ENCODE measurements at places on chromosomes 3 and 15.

GRCh38 chr15:69149163-69149562 is 11.3 kb upstream of the GLCE start:
- DNase-seq: no peak

DNA sequence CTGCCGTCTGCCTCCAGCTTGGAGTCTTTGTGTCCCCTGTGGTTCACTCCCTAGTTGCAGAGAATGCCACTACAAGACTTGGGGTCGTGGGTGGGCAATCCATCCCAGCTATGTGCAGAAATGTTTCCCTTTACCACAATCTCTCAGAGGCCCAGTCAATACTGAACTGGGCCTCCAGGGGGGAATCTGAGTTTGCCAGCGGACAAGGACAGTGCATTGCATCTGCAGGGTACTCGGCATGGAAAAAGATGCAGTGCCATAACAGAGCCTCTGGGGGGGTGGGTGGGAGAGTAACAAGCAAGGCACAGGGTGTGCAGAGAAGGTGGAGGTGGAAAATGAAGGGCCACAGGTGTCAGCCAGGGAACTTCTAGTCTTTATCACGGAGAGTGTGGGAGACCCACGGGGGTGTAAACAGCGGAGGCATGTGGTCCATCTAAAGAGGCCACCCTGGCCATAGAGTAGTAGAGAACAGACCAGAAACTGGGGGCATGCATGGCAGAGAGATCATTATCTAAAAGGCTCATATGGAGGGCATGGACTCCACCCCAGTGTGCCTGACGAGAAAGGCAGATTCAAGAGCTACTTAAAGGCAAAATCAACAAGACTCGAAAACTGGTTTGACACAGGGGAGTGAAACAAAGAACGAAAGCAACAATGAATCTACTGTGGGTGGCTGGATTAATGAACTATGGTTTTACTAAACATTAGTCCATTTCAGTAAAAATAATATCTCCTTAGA is 182.4 kb downstream of the ANXA2 start:
- DNase-seq: no peak

DNA sequence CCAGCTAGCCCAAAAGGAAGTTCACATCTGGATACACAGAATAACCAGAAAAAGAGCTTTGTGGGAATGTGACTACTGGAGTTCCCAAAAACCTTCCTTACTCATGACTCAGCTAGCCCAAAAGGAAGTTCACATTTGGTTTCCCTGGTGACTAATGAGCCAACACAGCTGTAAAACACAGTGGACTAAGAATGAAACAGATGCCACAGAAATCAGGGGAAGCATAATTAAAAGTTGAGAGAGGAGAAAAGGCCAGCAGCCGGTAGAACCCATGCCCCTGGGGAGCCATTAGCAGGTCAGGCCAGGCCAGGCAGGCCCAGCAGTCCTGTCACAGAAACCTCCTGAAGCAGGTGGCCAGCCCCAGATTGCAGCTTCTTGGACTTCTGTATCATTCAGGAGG is 130.3 kb downstream of the GHSR start:
- DNase-seq: no peak

- no peak for DNase-seq
These were observed 75.2 kb downstream of the CHSY1 start for GRCh38 chr15:101176625-101177024.

DNA sequence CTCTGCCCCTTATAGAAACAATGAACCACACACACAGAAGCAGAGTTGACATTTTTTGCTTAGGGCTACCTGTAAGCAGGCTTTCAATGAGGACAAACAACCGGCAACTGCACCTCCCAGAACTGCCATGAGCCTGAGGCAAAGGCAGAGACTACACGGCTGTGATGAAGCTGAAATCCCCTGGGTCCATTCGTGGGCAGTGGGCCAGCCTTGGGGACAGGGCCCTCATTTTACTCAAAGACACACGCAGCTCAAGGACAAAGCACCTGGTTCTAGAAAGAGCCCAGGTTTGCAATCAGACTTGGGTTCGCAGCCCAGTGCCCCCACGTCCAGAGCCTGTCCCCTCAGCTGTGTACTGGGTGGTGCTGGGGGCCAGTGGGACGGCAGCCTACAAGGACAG is 17.9 kb downstream of the FAM174B start:
- DNase-seq: no peak

GRCh38 chr3:99875929-99876841 is 58.5 kb downstream of the CMSS1 start:
- peak; percentile 38 for DNase-seq

GRCh38 chr15:59439576-59439975 is 1.6 kb downstream of the FAM81A start:
- DNase-seq: no peak

GRCh38 chr3:194994551-194994981 is 276.4 kb downstream of the XXYLT1 start:
- no peak for DNase-seq

- no peak for DNase-seq
These were observed 27.9 kb upstream of the PRR23E start for GRCh38 chr3:127165036-127165435.

- no peak for DNase-seq
These were observed 10.3 kb downstream of the MAGI1 start for GRCh38 chr3:66028457-66028856.

GRCh38 chr3:61975199-61975598 is 398.2 kb downstream of the FEZF2 start:
- DNase-seq: no peak

DNA sequence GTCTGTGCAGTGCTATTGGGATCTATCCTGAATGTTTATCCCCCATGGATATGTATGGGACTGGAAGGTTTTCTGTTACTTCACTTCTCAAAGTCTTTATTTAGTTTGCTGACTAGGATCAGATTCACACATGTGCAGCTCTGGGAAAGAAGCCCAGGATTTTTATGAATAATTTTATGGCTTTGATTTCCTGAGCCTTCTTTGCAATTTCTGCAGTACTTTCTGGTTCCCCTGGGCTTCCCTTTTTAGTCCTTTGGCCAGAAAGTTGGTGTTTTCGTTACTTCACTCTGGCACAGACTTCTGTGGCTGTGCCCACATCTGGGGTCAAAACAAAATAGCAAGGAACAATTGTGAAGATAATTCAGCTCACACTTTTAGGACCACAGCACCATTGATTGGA is 721.0 kb downstream of the OTOL1 start:
- DNase-seq: no peak

- DNase-seq: no peak
These were observed 48.5 kb downstream of the ZDHHC19 start for GRCh38 chr3:196162679-196163078.

DNA sequence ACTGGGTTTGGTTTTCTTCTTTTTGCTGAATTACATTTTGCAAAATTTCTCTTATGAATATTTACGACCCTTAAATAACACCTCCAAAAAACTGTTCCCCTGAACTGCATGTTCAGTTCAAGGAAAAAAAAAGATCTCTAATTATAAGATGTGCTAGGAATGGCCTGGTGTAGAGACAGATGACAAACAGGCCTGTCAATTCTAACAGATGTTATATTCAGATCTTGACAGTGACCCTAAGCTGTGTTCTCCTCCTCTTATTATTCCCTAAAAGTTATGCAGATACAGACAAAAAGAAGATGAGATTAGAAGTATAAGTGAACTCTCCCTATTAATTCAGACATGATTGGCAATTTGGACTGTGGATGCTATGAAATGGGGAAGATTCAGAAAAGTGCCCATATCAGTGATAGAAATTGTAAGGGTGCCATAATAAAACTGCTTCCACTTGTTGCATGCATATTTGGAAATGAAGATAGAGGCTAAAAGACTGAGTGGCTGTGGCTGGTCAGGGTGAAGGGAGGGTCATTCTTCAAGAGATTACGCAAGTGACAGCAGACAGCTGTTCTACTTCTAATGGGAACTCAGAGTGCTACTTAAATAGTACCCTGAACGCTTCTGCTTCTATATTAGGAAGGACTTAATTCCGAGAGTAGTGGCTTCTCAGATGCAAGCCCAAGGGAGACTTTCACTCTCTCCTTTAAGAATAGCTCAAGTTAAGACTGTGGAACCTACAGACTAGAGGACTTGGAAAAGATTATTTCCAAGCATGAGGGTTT is 75.5 kb downstream of the ADAMTS9 start:
- DNase-seq: no peak

DNA sequence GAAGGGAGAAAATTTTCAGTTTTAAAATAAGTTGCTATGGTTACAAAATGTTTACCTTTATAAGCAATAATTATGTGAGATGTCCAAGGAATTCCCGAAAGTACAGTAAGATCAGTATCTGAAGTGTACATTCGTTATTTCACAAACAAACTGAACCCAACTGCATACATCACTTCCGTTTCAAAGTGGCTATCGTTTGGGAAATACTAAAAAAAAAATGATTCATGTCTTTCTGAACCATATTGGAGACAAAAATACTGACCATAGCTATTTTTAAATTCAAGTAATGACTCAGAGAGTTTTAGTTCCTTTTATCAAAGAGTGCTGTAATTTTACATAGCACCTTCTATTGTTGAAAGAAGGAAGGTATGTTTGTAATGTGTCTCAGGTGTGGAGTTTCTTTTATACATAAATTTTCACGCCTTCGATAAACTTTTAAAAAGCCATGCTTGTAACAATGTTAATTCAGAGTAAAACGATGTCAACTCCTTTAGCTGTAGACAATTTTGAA is 8.0 kb upstream of the ANKRD28 start:
- no peak for DNase-seq

DNA sequence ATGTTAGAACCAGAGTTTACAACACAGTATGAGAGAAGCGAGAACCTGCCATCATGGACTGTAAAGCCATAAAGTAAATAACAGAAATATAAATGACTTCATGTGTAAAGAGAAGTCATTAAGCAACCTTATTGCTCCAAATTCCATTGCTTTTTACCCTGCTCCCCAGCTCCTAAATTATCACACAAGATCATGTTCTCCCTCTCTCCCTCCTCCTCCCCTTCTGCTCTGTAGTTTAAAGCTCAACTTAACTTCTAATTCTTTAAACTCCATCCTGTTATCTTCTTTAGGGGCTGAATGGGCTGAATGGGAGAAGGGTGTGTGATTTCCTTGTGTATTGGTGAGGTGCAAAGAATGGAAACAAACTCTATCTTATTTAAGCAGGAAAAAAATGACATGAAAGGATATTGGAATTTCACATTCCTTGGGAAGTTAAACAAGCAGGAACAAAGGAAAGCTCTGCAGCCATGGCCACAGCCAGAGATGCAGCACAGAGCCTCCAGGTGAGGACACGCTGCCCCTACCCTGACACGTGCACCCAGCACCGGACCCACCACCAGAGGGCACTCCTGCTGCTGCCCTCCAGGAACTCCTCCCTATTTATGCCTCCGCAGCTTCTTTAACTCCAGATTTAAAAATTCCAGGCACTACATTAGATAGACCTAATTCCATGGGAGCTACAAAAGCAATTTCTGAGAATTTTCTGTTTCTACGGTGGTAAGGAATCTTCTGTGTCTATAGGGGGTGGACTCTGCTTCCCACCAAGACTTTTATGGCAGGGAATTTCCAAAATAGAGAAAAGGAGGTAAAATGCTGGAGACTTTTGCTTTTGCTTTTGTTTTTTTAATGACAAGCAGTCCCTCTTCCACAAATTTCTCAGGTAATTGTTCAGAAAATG is 76.9 kb upstream of the ABI3BP start:
- DNase-seq: peak; percentile 60

GRCh38 chr15:23565395-23566070 is at the start of gene MKRN3:
MKRN3 (plus strand) TSS chr15:23565674; CDS start chr15:23565783, 109 bp downstream.
- DNase-seq: peak; percentile 36

DNA sequence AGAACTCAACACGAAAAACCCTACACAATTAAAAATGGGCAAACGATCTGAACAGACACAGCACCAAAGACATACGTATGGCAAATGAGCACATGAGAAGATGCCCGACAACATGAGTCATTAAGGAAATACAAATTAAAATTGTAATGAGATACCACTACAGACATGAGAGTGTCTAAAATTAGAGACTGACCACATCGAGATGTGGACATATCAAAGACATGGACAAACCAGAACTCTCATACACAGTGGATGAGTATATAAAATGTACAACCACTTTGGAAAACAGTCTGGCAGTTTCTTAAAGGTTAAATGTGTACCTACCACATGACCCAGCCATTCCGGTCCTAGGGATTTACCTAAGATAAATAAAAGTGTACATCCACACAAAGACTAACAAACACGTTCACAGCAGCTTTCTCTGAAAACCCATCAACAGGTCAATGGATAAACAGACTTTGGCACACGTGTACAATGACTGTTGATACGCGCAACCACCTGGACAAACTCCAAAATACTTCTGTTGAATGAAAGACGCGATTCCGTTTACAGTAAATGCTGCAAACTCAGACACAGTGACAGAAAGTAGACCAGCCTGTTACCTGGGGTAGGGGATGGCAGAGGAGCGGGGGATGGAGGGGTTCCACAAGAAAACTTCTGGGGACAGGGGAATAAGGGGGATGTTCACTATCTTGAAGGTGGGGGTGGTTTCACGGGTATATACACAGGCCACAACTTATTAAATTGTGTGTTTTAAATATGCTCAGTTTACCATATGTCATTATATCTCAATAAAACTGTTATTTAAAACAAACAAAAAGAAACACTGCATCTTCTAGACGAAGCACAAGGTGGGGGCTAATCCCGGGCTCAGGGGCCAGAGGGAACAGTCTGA is 2.1 kb downstream of the TNK2 start:
- DNase-seq: no peak

DNA sequence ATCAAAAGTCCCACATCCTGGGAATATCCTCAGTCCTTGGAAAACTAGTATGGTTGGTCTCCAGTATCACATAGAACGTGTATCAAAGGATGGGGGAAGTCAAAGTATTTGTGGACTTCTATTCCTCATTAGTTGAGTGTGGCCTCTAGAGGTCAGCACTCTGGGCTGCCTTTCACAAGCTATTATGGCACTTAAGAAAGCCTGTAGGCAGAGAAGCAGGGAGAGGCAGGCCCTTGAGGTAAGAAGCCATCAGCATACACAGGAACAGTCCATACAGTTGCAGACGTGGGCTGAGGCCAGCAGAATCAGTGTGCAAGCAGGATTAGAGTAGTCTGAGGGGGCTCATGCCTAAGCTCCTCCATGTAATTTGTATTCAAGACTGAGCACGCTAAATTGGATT is 341.7 kb downstream of the CLSTN2 start:
- DNase-seq: no peak

- DNase-seq: no peak
These were observed 41.8 kb downstream of the CBLB start for GRCh38 chr3:105826778-105827634.

- no peak for DNase-seq
These were observed 300.6 kb downstream of the SATB1 start for GRCh38 chr3:18124501-18124900.

GRCh38 chr3:96294143-96294542 is 520.3 kb upstream of the EPHA6 start:
- DNase-seq: no peak

DNA sequence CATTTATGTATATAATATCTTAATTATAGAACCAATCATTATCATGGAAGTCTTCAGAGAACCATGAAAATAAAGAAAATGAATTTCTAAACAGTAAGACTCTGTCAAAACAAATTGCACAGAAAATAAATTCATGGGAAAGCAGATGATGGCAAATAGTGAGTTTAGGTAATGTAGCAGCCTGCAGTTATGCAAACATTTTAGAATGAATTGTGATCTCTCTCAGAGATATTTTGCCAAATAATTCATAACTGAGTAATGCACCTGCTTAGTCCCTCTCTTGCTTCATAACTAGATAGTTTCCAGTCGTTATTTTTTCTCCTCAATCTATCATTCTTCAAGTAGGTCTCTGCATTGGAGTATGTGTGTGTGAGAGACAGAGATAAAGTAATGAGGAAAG is 492.7 kb upstream of the THBS1 start:
- no peak for DNase-seq

GRCh38 chr3:179895330-179895729 is 141.4 kb downstream of the PEX5L start:
- no peak for DNase-seq

All from T-helper 2 cell (primary cell).